ENCODE measurements at places on chromosomes 12 and 14.

- peak; percentile 72 for DNase-seq
Measured at GRCh38 chr12:10331642-10332239, 24.1 kb downstream of the KLRD1 start.

DNA sequence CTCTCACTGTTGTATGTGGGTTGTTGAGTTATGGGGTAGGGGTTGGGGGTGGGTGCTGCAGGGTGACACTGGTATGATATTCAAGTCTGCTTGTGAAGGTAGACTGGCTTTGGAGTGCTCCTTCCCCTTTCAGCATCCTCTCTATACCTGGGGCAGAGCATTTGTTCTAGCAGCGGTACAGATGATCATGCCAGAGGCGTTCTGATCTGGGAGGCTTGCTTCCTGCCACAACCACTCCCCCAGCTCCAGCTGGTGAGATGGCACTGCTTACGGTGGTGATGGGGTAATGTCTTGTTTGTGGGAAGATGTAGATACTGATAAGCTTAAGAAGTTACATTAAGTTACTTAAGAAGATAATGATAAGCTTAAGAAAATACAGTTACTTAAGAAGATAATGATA lies 131.8 kb downstream of the ERC1 start:
- DNase-seq = no peak

DNA sequence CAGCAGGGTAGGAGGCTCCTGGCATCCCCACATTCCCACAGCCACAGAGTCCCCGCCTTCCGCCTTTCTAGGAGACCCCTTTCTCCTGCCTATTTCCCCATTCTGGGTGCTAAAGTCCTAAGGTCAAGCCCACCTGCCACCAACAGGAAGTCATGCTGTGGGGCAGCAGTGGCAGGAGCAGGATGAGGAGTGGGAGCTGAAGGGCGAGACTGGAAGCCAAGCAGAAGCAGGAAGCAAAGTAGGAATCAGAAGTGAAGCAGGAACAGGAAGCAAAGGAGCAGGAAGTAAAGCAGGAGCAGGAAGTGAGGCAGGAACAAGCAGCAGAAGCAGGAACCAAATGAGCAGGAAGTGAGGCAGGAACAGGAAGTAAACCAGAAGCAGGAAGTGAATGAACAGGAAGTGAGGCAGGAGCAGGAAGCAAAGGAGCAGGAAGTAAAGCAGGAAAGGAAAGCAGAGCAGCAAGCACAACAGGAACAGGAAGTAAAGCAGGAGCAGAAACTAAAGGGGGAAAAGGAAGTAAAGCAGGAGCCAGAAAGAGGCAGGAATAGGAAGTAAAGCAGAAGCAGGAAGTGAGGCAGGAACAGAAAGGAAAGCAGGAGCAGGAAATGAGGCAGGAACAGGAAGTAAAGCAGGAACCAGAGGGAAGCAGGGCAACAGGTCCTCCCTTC lies 38.3 kb upstream of the RIMBP2 start:
- DNase-seq = no peak

DNA sequence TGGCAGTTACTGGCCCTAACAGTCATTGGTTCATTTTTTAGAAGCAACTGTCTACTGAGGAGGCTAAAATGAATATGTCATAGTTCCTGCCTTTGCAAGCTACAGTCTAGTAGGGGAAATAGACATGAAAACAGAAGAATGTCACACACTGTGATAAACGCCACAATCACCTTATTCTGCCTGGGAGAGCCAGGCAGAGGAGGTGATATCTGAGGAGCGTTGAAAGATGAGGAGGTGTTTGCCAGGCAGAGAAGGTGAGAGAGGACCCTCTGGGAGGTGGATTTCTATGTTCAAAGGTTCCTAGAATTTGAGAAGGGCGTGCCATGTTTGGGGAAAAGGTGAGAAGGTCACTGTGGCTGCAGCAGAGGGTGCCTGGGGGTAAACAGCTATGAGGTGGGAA lies 185.7 kb downstream of the PAX9 start:
- no peak for DNase-seq

- no peak for DNase-seq
Measured at GRCh38 chr14:60563113-60563512, 54.2 kb downstream of the SIX6 start.

DNA sequence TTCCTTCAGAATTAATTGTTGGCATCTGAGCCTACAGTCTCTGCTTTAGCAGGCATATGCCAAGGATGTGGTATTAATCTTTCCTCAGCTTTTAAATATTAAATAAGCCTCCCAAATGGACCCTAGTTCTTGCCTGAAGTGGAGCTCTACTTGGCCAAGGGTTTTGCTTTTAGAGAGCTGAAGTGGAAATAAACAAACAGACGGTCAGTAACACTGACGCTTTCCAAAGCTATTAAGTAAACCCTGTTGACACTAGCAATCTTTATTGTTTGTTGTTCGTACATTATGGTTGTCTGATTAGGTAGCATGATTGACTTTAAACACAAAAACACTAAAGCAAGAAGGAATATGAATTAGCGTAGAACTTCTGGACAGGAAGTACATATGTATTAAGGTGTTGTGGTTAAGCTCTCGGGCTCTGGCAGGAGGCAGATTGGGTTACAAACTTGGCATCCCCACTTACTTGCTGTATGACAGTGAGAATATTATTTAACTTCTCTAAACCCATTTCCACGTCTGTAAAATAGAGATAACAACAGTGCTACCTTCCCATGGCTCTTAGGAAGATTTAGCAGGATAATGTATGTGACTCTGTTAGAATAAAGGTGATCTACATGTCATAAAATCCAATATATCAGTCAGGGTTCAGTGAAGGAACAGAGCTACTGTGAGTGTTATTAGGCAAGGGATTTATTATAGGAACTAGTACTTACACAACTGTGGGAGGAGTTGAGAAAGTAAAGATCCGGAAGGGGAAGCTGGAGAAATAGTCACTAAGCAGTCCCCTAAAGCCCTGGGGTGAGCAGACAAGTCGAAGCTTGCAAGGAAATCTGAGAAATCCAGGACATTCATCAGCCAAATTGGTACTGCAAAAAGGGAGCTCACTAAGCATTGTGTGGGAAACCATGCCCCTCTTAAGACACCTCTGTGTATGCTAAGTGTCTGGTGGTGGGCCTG lies 92.2 kb upstream of the ATF7IP start:
- peak; percentile 86 for DNase-seq

- peak; percentile 49 for DNase-seq
Measured at GRCh38 chr14:64464651-64465050, 648 bp upstream of the AKAP5 start.

- DNase-seq = no peak
Measured at GRCh38 chr14:96849733-96850132, 52.6 kb downstream of the VRK1 start.

DNA sequence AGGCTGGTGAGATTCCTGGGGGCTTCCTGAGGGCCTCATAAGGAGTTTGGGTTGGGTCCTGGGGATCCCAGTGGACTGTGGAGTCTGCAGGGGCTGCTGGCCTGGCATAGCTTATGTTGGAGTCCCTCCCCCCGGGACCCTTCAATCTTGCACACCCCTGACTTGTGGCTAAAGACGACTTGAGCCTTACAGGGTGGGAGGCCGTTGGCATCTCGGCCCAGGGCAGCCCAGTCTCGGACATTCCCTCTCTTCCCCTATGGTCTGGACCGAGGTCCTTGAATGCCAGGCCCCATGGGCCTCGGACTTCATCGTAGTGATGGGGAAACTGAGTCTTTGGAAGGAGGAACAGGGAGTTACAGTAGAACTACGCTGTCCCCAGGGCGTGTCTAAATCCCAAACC lies 12.5 kb downstream of the RTL1 start:
- no peak for DNase-seq

GRCh38 chr12:52148464-52149181 lies 43.2 kb downstream of the KRT80 start:
- no peak for DNase-seq

- DNase-seq = no peak
Measured at GRCh38 chr12:85825746-85826145, 10.5 kb downstream of the RASSF9 start.

DNA sequence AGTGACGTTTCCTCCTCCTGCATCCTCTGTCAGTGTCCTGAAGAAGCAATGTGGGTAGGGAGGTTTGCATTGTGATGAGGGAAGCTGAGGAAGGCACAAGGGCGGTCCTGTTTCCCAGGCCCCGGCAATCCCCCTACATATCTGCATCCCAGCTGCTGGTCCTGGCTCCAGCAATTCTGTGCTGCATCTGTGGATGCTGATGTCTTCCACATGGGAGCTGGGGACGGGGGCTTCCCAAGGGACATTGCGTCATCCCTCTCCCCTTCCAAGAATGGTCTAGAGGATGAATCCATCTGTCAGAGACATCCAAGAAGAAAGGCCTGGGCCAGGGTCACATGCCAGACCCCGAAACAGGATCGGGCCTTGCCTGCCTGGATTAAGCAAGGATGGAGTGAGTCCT lies 52.1 kb downstream of the TSPAN11 start:
- DNase-seq = no peak

DNA sequence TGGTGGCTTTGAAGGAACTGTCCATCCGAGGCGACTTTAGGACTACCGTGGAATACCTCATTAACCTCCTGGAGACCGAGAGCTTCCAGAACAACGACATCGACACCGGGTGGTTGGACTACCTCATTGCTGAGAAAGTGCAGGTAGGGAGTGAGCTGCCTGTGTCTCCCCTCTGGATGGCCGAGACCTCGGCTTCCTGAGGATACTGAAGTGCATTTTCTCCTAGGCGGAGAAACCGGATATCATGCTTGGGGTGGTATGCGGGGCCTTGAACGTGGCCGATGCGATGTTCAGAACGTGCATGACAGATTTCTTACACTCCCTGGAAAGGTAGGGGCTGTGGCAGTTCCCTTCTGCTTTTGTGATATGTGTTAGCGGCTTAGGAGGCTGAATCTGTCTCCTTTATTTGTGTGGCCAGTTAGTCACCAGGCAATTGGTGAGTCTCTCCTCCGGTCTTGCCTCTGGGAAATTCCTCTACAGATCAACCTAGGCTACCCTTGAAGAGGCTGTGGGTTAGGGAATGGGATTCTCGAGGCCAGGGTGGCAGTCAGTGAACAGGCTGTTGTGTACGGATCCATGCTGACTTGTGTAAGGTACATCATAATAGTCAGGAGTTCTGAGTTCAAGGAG lies 75.3 kb downstream of the ACACB start:
- DNase-seq = no peak

DNA sequence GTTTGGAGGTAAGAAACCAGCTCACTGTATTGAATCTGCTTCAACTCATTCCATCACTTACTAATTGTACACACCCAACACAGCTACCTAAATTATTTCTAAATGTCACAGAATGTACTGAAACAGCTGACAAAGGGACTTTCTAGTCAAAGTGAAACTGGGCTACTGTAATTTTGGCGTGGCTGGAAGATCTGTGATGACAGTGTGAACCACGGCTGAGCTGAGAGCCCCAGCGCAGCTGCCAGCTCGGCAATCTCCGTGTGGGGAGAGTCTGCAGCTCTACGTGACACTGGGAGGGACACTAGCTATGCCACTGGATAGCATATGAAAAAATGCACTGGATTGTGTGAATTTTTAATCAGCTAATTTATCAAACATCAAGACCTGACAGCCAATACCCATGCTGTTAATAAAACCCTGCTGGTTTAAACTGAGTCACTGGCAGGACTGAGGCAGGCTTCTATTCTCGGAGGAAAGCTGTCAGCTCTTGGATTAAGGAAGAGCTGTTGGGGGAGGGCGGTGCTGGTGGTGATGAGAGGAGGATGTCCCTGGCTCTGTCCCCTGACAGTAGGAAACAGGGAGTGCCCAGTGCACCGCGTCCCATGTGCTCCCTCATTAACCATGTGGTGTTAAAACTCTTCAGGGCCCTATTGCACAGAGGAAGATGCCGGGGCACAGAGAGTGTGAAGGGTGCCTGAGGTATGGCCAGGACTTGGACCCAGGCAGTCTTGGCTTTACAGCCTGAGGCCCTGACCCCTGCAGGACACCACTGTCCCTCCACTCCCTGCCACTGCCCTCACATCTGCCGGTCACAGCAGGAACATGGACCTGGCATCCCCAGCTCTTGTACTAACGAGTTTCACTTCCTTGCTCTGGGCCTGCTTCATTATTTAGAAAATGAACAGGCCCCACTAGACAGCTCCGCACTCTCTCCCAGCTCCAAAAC lies 13.3 kb downstream of the SLC15A4 start:
- DNase-seq = no peak

DNA sequence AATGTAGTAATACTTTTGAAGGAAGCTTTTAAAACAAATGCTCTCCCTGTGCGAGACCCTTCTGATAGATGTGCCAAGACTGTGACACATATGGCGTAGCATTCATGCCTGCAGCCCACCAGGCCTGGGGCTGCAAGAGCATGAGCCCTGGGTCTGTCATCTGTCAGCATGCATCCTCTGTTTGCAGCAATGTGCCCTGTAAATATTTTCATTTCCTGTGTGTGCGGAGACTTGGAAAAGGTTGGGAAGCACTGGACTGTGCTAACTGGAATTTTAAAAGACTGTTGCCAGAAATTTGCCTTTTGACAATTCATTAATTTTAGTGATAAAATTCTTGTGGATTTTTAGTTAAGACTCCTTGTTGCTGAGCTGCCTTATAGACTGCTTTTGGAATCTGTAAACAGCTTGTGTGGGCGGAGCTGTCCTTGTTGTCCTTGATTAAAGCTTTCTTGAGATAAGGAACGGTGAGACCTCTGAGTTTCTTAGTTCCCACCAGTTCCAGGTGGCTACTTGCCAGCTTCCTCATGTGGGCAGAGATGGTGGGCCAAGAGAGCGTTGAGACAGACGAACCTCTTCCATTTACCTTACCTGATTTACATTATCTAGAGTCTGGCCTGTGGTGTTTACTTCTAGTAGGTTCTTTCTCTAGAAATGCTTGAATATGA lies 23.4 kb downstream of the MARK3 start:
- DNase-seq = no peak

DNA sequence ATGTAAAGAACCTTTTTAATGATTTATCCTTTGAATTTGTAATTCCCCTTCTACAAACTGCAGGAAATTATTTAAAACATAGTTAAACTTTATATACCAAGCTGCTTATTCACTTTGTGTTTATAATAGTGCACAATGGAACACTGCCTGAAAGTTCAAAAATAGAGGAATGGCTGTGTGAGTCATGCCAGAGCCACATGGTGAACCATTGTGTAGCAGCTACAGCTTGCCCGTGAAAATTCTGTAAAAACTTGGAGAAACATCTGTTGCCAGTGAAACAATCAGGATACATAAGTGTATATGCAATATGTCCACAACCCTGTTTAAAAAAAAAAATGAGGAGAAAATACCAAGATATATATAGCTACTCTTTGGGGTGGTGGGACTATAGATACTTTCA lies 59.5 kb downstream of the VEZT start:
- DNase-seq = no peak

DNA sequence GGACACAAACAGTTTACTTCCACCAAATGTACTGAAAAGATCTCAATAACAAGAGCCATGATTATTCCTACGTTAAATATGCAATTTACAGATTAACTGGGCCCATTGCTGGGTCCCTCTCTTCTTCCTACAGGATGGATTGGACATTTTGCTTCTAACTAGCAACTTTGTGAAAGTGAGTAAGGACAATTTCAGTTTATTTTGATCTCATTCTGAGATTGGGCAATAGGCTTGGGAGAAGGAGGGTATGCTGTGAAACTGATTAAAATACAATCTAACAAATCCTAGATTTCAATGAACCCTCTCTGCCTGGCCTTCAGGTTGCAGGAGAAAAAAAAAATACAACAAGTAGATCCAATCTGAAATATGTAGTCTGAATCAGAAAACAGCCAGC lies 121.5 kb downstream of the PRKD1 start:
- no peak for DNase-seq

All from NCI-H1092 treated with DMSO at 0.1 percent for 48 hours (cell line).